Effector CD4-positive, alpha-beta T cell (primary cell): ENCODE measurements at places on chromosomes 3 and 15.
A peak's percentile ranks its signal among the peaks of the same experiment; 100 is the strongest.

DNA sequence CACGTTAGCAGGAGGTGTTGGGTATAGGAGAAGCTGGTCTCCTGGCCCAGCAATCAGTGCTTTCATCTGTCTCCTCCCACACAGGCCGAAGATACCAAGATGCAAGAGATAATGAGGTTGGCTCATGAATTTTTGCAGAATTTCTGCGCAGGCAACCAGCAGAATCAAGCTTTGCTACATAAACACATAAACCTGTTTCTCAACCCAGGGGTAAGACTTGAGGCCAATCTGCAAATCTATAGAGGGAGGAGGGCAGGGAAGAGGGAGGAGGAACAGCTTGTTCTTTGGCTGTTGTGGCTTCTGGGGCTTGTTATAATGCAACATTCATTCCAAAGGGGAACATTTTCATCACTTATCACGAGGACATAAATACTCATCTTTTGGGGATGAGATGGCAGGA lies 195.3 kb downstream of the ITPR1 start:
- no peak for DNase-seq

- no peak for DNase-seq
Measured at GRCh38 chr15:35533130-35534110, 12.5 kb downstream of the DPH6 start.

DNA sequence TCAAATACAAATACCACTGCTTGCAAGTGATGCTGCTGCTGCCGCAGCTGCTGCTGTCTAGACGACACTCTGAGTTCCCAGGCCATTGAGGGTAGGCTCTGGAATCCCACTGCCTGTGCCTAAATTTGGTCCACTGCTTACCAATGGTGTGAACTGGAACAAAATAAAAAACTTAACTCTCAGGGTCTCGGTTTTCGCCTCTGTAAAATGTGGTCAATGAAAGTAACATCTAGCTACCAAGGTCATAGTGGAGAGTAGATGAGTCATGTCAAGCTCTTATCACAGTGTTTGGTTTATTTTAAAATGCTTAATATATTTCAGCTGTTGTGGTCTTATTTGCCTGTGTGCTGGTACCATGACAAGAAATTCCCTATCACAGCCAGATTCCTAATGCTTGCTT lies 299.3 kb downstream of the CLSTN2 start:
- no peak for DNase-seq

DNA sequence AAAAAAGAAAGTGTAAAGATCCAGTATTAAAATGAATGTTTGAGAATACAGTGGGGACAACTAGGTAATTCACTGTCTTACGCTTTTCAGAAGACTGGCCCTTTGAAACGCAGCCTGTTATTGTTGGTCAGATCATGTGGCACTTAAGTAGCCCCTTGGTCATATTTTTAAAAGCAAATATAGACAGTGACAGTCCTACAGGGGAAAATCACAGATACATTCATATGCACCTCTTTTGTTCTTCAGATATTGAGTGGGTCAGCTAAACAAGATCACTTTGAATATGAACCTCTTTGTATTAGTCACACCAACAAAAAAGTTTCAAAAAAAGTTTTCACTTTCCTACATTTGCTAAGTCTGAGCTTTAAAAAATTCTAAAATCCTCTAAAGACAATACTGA lies 36.0 kb downstream of the TIGIT start:
- no peak for DNase-seq

DNA sequence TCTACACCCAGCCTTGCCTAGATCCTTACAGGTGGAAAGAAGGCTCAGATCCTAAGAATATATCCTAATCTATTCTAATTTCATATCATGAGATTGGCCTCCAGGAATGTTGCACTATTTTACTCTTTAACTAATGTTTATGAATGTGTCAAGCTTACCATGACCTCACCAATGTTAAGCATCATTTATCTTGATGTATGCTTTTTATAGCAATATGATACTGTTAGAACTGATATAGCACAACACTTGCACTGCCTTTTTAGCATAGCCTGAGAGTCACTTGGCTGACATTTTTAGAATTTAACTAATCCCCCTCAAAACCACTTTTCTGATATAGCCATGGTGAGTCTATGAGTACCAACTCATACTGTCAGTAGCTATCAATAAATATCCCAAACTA lies 191.5 kb upstream of the NR2F2 start:
- no peak for DNase-seq

DNA sequence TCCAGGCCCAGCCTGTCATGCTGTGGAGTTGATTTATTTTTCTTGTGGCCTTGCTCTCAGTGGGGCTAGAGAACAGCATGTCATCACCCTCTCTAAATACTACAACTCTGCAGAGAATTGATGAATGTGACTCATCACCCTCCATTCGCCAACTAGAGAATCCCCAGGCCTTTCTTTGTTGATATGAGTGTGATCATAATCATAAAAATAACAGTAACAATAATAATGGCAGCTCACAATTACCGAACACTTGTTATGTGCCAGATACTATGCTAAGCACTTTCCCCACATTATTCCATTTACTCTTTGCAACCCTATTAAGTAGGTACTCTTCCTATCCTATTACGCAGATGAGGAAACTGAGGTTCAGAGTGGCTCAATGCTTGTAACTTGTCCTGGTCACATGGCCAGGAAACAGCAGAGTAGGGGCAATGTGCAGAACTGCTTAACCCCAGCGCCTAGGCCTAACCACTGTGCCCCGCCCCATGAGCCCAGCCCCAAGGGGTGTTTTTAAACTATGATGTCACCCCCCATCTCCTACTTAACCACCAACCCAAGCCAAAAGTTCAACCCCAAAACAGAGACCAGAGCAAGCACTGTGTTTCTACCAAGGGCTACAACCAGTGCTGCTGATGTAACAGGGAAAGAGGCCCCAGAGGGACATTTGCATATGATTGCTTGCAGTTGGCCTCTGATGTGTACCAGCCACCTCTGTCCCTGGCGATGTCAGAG lies 104.5 kb downstream of the ADCY5 start:
- DNase-seq: no peak

- no peak for DNase-seq
Measured at GRCh38 chr3:150391161-150391560, 16.9 kb upstream of the TSC22D2 start.

DNA sequence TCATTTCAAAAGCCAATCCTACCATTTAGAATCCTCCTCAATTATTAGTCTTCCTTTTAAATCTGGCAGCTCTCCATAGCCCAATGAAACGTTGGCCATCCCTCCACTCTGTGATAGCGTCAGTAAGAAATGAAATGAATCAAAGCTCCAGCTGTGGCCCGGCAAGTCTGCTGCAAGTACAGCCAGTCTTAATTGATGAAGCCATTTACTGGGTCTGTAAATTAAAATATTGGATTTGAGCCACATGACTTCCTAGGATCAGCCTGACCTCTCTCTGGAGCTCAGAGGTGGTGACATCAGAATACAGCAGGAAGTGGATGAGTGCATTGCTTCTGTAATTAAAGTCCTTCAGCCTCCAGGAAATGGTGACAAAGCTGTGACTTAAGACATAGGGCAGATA lies 347.0 kb upstream of the LMCD1 start:
- no peak for DNase-seq

GRCh38 chr15:94370206-94370935 lies 139.0 kb downstream of the MCTP2 start:
- no peak for DNase-seq

DNA sequence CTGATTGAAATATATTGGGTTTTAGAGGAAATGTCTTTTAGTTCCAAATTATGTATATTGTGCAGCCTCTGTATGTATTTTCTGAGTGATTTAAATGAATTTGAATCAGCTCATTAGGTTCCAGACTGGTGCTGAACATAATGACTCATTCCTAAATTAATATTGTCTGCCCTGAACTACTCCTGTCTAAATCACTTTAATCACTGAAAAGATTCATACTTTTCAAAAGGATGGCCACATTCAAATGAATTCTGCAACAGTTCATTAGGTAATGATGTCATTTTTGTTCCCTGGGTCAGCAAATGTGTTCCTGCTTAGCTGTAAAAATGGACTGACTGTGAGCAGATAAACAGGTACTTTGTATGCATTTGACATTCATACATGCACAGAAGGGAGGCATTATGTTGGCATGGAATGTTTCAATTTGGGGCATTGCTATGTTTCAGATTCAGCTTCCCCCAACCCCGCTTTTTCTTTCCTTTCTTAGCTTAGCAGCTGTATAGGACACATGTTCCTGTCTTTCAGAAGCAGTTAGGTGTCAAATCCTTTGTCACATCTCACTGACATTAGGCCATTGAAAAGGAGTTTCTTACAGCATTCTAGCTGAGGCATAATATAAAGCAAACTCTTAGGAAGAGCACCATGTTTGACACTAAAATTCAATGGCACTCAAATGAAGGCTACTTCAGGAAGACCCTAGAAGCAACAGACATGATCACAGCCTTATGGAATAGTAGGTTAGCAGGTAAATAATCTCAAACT lies 318.5 kb upstream of the ARPP21 start:
- DNase-seq: no peak

GRCh38 chr3:128736601-128737000 lies 10.6 kb downstream of the RAB7A start:
- DNase-seq: no peak

GRCh38 chr3:113228498-113229286 lies 17.3 kb downstream of the BOC start:
- DNase-seq: no peak

- DNase-seq: no peak
Measured at GRCh38 chr3:81911221-81911620, 149.8 kb upstream of the GBE1 start.

DNA sequence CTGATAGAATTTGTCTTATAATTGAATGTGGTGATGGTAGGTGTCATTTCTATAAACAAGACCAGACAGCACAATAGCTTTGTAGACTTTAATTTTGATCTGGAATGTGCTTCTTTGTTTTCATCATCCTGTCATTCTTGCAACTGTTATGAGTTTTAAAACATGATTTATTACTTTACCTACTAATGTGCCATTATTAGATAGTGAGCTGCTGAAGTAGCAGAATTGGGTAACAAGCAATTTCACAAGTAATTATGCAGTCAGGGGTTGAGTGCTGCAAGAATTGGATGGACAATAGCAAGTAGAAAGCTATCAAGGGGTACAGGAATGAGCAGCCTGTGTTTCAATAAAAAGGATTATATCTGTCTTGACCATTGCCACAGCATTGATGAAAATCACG lies 975.6 kb downstream of the ROBO1 start:
- DNase-seq: no peak

DNA sequence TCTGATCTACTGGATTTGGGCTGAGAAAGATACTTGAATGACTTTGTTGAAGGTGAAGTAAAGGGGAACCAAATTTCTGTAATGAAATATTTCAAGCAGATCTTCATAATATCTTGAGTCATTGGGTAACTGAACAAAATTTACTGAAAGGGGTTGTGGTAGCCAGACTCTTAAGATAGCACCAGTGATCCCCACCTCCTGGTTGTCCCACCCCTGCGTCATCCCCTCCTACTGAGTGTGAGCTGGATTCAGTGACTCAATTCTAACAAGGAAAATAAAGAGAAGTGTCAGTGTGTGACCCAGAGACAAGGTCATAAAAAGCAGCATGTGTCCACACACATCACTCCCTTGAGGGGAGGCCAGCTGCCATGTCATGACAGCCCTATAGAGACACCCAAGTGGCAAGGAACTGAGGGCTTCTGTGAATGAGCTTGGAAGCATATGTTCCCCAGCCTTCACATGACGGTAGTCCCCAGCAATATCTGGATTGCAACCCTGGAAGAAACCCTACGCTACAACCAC lies 107.1 kb downstream of the MECOM start:
- DNase-seq: no peak

GRCh38 chr3:111732252-111732879 lies 126.7 kb upstream of the PHLDB2 start:
- no peak for DNase-seq

- no peak for DNase-seq
Measured at GRCh38 chr3:71146673-71147072, 436.9 kb downstream of the FOXP1 start.

DNA sequence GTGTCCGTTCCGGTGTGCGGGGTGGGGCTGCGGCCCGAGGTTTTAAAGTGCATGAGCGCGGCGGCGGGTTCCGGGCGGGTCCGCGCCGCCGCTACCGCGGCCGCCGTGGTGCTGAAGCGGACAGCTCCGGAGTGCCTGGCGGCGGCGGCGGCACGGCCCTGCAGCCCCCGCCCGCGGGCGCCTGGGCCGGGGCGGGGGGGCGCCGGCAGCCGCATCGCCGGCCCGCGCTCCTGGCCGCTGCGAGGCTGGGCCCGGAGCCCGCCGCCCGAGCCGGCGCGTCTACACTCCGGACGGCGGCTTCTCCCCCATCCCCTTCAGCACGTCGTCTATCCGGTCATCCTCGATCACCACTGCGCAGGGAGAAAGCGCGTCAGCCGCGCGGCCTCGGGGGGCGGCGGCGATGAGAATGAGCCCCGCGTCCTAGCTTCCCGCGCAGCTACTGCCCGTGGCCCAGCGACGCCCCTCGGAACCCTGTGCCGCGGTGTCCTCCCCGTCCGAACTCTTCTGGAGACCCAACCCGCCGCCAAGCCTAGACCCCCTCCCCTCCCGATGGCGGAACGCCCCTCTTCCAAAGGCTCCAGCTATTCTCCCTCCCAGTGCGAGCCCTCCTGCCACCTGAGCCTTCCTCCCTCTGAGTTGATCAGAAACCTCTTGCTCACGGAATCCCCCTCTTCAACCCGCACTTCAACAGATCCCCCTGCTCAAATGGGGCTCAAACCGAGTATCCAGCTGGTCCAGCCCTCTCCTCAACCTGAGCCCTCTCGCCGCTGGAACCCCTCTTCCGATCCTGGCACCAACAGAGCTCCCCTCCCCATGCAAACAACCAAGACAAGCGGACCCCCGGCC lies 1.3 kb downstream of the CAMK2N2 start:
- DNase-seq: peak; percentile 35

- no peak for DNase-seq
Measured at GRCh38 chr15:26771578-26772153, 1.2 kb downstream of the GABRB3 start.

- DNase-seq: peak; percentile 74
Measured at GRCh38 chr3:131502530-131503319, at the start of gene MRPL3. MRPL3 (minus strand) TSS chr3:131502971; CDS start chr3:131502821, 150 bp downstream.

DNA sequence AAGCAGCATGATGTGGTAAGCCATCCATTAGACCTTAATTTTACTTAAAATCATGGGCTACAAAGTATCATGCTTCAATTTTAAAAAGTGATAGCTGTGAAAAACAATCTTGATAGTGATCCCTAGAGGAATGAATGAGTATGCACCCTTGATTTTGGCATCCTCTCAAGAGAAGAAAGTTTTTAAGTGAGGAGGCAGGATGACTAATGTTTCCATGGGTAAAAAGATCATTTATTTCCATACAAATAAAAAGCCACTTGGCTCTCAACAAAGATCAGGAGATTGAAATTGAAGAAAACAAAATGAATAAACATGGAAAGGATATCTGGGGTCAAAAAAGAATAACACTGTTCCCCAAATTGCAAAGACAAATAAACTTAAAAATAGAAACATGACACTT lies 305.4 kb downstream of the MEX3B start:
- no peak for DNase-seq

DNA sequence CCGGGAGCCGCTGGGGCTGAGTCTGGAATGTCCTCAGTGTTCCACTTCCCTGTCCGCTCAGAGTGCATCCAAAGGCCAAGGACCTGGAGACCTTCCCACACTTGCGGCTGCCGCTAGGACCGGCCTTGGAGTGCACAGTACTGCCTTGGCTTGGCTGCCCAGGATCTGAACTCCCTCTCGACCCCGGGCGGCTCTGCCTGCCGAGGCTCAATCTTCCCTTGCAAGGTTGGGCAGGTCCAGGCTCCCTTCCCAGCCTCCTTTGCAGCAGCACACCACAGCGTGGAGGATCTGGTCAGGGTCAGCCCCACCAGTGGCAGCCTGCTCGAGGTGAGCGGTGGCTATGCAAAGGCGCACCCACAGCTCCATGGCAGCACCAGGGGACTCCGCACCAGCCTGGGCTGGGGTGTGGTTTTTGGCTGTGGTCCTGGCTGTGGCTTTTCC lies 69.2 kb downstream of the PLXNA1 start:
- no peak for DNase-seq
